ENCODE measurements at places on chromosomes 3 and 15. TPM values are rescaled to one million over a fixed set of nuclear protein-coding genes. Genes with fewer than 3 reads are reported as not detected.

DNA sequence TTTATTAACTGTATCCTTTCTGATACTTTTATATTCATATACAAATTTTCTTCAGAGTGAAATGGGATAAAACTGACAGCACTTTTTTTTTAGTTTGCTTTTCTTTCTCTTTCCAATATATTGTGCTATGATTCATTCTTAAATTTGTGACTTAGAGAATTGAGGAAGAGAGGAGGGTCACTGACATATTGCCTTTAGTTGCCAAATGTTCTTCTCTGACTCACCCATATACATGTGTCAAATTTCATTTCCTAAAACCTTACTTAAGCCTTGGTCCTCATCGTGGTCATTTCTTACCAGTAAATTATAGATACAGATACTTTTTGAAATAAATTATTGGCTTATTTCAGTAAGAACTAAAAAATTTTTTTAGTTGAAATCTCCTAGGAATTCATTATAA lies 53.9 kb downstream of the CLASP2 start:
- H3K36me3 ChIP-seq, result no peaks in the 10 kb centered on the region
- peak overlapping the region; percentile 78 for H3K4me3 ChIP-seq
- H3K27me3 ChIP-seq, result no peaks in the 10 kb centered on the region

DNA sequence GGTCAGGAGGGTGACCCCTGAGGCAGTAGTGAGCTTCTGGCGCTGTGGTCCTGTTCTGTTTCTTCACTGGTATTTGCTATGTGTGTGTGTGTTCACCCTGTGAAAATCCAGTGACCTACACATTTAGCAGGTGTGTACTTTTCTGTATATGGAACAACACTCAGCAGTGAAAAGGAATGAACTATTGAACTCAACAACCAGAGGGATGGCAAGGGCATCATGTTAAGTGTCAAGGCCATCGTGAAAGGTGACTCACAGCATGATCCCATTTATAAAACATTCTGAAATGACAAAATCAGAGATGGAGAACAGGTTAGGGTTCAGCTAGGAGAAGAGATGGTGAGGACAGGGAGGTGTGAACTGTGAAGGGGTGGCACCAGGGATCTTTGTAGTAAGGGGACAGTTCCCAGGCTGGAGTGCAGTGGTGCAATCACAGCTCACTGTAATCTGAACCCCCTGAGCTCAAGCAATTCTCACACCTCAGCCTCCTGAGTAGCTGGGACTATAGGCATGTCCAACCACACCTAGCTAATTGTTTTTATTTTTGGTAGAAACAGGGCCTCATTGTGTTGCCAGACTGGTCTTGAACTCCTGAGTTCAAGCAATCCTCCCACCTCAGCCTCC lies 10.0 kb upstream of the RAB43 start:
- no peaks in the 10 kb centered on the region for H3K4me1 ChIP-seq
- no peaks in the 10 kb centered on the region for H3K27me3 ChIP-seq
- DNase-seq, result no peak

DNA sequence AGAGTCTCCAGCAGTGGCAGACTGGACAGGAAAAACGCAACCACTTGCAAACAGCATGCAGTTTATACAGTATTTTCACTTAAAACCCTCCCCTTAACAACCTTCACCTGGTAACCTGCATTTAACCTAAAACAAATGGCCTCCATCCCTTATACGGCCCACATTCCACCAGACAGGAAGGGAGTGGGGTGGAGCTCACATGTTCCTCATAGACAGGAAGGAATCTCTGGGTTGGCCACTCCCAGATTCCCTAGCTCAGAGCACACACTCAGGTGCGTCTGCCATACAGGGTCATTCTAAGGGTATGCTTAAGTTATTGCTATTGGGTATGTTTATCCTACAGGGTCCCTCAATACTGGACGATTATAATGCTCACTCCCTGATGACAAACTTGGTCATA lies 16.8 kb upstream of the ABHD2 start:
- no peak overlapping the region for H3K4me3 ChIP-seq
- DNase-seq, result no peak
- H3K27me3 ChIP-seq, result no peaks in the 10 kb centered on the region
- H3K4me1 ChIP-seq, result peaks cover 29% of the 10 kb centered on the region
- H3K36me3 ChIP-seq, result peaks cover 14% of the 10 kb centered on the region
- no peak overlapping the region for H3K27ac ChIP-seq

- H3K27ac ChIP-seq, result peak overlapping the region; percentile 92
- H3K36me3 ChIP-seq, result no peaks in the 10 kb centered on the region
- peak; percentile 82 for DNase-seq
- peaks cover 48% of the 10 kb centered on the region for H3K4me1 ChIP-seq
- H3K27me3 ChIP-seq, result no peaks in the 10 kb centered on the region
Observed at GRCh38 chr15:39720621-39721611, 61.7 kb downstream of the FSIP1 start.

GRCh38 chr3:99957151-99957796 lies 139.6 kb downstream of the CMSS1 start:
- H3K36me3 ChIP-seq, result no peaks in the 10 kb centered on the region
- H3K4me1 ChIP-seq, result peaks cover 44% of the 10 kb centered on the region
- no peaks in the 10 kb centered on the region for H3K27me3 ChIP-seq
- no peak overlapping the region for H3K27ac ChIP-seq

DNA sequence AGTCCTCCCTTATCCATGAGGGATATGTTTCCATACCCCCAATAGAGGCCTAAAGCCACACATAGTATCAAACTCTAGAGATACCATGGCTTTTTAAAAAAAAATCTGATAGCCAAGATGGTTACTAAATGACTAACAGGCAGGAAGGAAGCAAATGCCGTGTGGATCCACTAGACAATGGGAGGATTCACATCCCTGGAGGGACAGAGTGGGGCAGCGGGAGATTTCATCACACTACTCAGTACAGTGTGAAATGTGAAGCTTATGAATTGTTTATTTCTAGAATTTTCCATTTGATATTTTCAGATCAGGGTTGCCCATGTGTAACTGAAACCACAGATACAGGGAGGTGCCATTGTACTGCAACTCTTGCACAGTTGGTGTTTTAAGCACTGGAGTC lies 826.6 kb downstream of the SQOR start:
- no peak for DNase-seq
- no peaks in the 10 kb centered on the region for H3K27me3 ChIP-seq
- H3K27ac ChIP-seq, result no peak overlapping the region
- H3K4me3 ChIP-seq, result no peak overlapping the region
- no peaks in the 10 kb centered on the region for H3K36me3 ChIP-seq

DNA sequence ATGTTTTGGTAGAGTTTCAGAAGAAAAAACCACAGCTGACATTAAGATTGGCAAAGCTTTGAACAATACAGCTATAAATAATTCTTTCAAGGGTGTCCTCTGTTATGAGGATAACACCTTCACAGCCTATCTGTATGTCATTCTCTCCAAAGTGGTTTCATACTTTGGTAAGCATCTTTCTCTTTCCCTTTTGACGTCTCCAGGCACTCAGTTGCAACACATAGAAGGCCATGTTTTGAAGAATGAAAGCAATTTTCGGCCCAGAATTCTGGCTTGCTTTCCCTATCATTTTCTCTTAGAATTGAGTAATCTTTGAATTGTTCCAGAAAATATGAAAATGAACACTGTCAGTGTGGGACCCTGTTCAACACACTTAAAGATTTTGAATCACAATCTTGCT lies 200.0 kb upstream of the CBLB start:
- H3K4me1 ChIP-seq, result no peaks in the 10 kb centered on the region
- H3K27me3 ChIP-seq, result no peaks in the 10 kb centered on the region
- no peak overlapping the region for H3K4me3 ChIP-seq
- peaks cover 10% of the 10 kb centered on the region for H3K36me3 ChIP-seq
- DNase-seq, result no peak
- H3K27ac ChIP-seq, result no peak overlapping the region

GRCh38 chr3:175397372-175397771 lies 538.2 kb downstream of the NAALADL2 start:
- DNase-seq, result no peak
- no peaks in the 10 kb centered on the region for H3K27me3 ChIP-seq
- H3K4me3 ChIP-seq, result no peak overlapping the region
- 0 out of 2 replicates have a peak overlapping the region, but pooled peaks have one; percentile 62 for H3K27ac ChIP-seq
- H3K4me1 ChIP-seq, result peaks cover 45% of the 10 kb centered on the region

DNA sequence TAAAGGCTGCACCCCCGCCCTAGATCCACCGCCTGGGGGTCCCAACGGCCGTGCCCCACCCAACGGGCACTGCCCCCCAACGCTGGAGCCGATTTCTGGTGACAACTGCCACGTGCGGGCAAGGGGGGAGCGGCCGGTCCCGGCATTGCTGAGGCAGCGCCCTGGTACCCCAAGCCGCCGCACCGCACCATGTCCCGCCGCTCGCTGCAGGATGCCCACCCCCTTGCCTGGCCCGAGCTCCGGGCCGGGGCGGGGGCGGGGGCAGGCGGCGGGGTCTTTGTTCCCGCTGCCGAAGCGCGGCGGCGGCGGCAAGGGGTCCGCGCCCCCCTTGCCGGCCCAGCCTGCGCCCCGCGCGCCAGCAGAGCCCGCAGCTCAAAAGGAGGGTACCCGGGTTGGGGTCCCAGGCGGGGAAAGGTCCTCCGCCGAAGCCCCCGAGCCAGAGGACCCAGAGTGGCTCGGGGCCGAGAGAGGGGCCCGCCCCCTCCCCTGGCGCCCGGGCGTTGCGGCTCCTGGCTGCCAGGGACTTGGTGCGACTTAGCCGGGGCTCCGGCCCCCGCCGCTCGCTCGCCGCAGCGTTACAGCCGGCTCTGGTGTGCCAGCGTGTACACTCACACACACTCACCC lies 678 bp downstream of the SEMA7A start:
- peaks cover 55% of the 10 kb centered on the region for H3K4me1 ChIP-seq
- peaks cover 2% of the 10 kb centered on the region for H3K27me3 ChIP-seq
- DNase-seq, result no peak

DNA sequence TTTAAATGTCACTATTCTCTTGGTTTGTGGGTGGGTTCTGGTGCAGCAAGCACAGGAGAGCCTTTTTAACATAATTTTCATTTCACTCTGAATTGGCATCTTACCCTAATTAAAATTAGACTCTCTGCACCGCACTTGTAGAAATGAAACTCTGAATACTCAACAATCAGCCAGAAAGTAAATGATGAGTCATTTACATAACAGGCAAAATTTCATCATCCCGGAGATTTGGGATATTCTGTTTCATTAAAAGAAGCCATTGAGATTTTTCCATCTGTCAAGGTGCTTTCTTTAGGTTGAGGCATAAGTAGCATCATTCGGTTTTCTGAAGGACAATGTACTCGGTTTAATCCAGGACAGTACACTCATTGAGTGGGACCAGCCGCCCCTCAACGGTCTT lies 111.0 kb downstream of the RFTN1 start:
- peaks cover 2% of the 10 kb centered on the region for H3K27me3 ChIP-seq
- H3K4me3 ChIP-seq, result peak overlapping the region; percentile 61
- DNase-seq, result peak; percentile 12
- peak overlapping the region; percentile 36 for H3K27ac ChIP-seq
- H3K4me1 ChIP-seq, result peaks cover 51% of the 10 kb centered on the region

GRCh38 chr3:144569651-144570050 lies 598.0 kb downstream of the DIPK2A start:
- no peaks in the 10 kb centered on the region for H3K27me3 ChIP-seq
- no peaks in the 10 kb centered on the region for H3K4me1 ChIP-seq
- no peak overlapping the region for H3K27ac ChIP-seq
- no peak for DNase-seq
- H3K36me3 ChIP-seq, result no peaks in the 10 kb centered on the region
- no peak overlapping the region for H3K4me3 ChIP-seq

DNA sequence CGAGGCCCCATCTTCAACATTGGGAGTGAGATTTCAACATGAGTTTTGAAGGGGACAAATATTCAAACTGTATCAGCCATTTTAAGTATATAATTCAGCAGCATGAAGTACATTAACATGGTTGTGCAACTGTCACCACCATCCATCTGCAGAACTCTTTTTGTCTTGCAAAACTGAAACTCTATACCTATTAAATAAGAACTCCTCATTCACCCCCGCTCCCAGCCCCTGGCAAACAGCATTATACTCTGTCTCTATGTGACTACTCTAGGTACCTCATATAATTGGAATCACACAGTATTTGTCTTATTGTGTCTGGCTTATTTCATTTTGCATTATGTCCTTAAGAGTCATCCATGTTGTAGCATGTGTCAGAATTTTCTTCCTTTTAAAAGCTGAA lies 110.1 kb downstream of the MAP2K5 start:
- no peak overlapping the region for H3K27ac ChIP-seq
- no peaks in the 10 kb centered on the region for H3K27me3 ChIP-seq
- peaks cover 47% of the 10 kb centered on the region for H3K36me3 ChIP-seq
- no peaks in the 10 kb centered on the region for H3K4me1 ChIP-seq
- no peak for DNase-seq

- peaks cover 55% of the 10 kb centered on the region for H3K36me3 ChIP-seq
- H3K4me3 ChIP-seq, result no peak overlapping the region
- peak overlapping the region; percentile 67 for H3K27ac ChIP-seq
- peaks cover 4% of the 10 kb centered on the region for H3K27me3 ChIP-seq
- DNase-seq, result peak; percentile 50
Observed at GRCh38 chr3:12588039-12589009, 31.4 kb downstream of the MKRN2 start.

DNA sequence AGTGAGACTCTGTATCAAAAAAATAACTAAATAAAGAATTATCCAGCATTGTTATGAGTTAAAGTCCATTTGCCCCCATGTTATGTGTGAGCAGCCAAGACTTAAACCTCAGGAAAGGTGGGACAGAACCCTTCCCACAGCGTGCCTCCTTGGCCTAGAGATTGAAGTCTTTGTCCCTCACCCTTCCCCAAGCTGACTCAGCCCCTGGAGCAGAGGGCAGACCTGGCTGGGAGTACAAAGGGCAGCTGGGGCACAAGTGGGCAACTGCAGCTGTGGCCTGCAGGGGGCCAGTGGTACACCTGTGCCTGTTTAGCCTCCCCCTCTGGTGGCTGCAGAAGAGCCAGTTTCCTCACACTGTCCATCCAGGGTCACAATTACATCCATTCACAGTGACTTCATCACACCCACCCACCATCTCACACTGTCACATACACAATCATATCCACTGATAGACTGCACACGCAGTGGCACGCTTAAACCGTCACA lies 940 bp upstream of the ACY1 start:
- peak overlapping the region; percentile 93 for H3K27ac ChIP-seq
- H3K4me1 ChIP-seq, result peaks cover 33% of the 10 kb centered on the region
- peak overlapping the region; percentile 90 for H3K4me3 ChIP-seq
- no peaks in the 10 kb centered on the region for H3K36me3 ChIP-seq
- DNase-seq, result no peak

DNA sequence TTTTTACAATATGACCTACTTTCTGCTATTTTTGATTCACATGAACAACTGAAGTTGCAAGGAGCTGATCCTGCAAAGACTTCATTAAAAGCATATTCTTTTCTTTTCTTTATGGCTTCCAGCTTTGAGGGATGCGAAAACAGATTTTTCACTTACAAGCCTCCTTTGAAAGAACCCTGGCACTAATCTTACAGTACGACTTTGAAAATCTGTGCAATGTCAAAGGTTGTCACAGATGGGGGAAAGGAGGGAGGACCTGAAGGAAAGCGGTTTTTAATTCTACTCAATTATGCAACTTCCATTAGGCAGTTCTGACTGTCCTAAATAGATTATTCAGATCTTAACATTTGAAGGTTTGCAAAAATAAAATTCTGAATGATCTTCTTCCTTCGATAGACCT lies 130.5 kb downstream of the TNIK start:
- no peak for DNase-seq
- peaks cover 7% of the 10 kb centered on the region for H3K4me1 ChIP-seq
- H3K27me3 ChIP-seq, result peaks cover 3% of the 10 kb centered on the region
- H3K27ac ChIP-seq, result no peak overlapping the region

- peaks cover 6% of the 10 kb centered on the region for H3K36me3 ChIP-seq
- no peak overlapping the region for H3K4me3 ChIP-seq
- DNase-seq, result peak; percentile 22
Observed at GRCh38 chr3:156762631-156763185, 63.4 kb upstream of the LEKR1 start.

- peak overlapping the region; percentile 61 for H3K27ac ChIP-seq
- H3K36me3 ChIP-seq, result no peaks in the 10 kb centered on the region
- peaks cover 3% of the 10 kb centered on the region for H3K27me3 ChIP-seq
- DNase-seq, result no peak
Observed at GRCh38 chr3:195893516-195893915, 14.8 kb downstream of the TNK2 start.

The VPS8 gene
- total RNA-seq, result 29.2 TPM

The SI gene
- not detected for total RNA-seq

The ZBTB38 gene
- total RNA-seq, result 157 TPM
